ENCODE measurements at places on chromosomes 12 and 14. TPM values are rescaled to one million over a fixed set of nuclear protein-coding genes. Genes with fewer than 3 reads are reported as not detected.

- H3K27me3 ChIP-seq, result no peaks in the 10 kb centered on the region
- no peak overlapping the region for H3K27ac ChIP-seq
- H3K4me3 ChIP-seq, result no peak overlapping the region
- no peaks in the 10 kb centered on the region for H3K36me3 ChIP-seq
- DNase-seq, result no peak
- H3K4me1 ChIP-seq, result no peaks in the 10 kb centered on the region
Measured at GRCh38 chr12:116436561-116437249, 122.5 kb upstream of the MAP1LC3B2 start.

DNA sequence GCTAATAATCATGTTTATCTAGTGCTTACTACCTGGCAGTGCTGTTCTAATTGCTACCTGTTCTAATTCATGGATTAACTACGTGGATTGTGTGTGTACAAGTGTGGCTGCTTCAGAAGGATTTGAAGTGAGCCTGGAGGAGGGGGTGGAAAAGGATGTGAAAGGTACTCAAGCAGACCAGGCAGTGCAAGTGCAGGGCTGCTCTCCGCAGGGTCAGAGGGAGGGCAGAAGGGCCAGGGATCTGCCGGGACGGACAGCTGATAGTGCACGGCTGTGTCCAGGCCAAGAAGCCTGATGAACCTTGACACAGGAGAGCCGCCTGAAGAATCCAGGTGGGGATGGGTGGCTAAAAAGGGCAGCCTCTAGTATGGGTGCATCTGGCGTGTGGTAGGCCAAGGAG is 28.5 kb downstream of the PIWIL1 start:
- H3K27me3 ChIP-seq, result no peaks in the 10 kb centered on the region
- H3K4me1 ChIP-seq, result no peaks in the 10 kb centered on the region
- H3K27ac ChIP-seq, result no peak overlapping the region
- no peak for DNase-seq

DNA sequence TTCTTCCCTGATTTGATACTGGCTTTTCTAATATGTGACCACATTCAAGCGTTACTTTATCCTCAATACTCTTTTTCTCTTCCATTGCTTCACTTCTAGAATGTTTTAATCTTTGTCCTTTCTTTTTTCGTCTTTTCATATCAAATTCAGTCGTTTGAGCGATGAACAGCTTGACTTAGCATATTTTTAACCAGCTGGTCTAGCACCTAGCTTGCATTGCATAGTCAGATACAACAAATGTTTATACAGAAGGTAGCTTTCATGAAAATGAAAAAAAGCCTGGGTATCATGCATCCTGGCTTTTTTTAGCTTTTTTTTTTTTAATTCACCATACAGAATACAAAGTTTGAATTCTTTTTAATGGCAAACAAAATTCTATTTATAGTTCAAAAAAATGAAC is 1.2 kb downstream of the SOX5 start:
- no peaks in the 10 kb centered on the region for H3K27me3 ChIP-seq
- H3K36me3 ChIP-seq, result no peaks in the 10 kb centered on the region
- no peak overlapping the region for H3K4me3 ChIP-seq
- DNase-seq, result no peak
- H3K27ac ChIP-seq, result no peak overlapping the region

- H3K36me3 ChIP-seq, result no peaks in the 10 kb centered on the region
- H3K27ac ChIP-seq, result no peak overlapping the region
- DNase-seq, result no peak
- H3K27me3 ChIP-seq, result no peaks in the 10 kb centered on the region
- H3K4me3 ChIP-seq, result no peak overlapping the region
Measured at GRCh38 chr12:43861015-43861839, 25.3 kb downstream of the TMEM117 start.

MIP gene
- not detected for total RNA-seq

OASL gene
- total RNA-seq, result 0.91 TPM

ADAM20 gene
- total RNA-seq, result 1.6 TPM
